ENCODE measurements at places on chromosomes 5 and 9. TPM values are rescaled to one million over a fixed set of nuclear protein-coding genes. Genes with fewer than 3 reads are reported as not detected.

DNA sequence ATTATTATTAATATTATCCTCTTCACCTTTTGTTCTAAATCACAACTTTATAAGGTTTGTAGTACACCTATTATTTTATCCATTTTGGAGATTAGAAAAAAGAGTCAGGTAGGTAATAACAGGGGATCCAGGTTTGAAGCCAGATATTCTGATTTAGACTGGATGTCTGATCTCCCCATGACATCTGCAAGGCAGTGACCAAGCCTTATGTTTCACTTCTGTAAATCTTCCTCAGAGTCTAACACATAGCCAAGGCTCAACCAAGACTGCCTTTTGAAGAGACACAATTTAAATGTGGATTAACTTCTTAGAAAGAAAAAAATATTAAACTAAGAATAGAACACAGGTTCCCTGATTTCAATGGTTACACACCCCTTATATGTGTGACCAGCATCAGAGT, 44.2 kb downstream of the CETN3 start:
- DNase-seq: no peak

GFI1B gene
- total RNA-seq: 0.52 TPM

PCDHA13 gene
- 2.3 TPM for total RNA-seq

TSLP gene
- 1.7 TPM for total RNA-seq

- DNase-seq: no peak
Measured at GRCh38 chr5:25570067-25570583, 925.3 kb upstream of the CDH10 start.

GRCh38 chr5:157744051-157745011, 819 bp downstream of the LSM11 start:
- peak; percentile 73 for DNase-seq

DNA sequence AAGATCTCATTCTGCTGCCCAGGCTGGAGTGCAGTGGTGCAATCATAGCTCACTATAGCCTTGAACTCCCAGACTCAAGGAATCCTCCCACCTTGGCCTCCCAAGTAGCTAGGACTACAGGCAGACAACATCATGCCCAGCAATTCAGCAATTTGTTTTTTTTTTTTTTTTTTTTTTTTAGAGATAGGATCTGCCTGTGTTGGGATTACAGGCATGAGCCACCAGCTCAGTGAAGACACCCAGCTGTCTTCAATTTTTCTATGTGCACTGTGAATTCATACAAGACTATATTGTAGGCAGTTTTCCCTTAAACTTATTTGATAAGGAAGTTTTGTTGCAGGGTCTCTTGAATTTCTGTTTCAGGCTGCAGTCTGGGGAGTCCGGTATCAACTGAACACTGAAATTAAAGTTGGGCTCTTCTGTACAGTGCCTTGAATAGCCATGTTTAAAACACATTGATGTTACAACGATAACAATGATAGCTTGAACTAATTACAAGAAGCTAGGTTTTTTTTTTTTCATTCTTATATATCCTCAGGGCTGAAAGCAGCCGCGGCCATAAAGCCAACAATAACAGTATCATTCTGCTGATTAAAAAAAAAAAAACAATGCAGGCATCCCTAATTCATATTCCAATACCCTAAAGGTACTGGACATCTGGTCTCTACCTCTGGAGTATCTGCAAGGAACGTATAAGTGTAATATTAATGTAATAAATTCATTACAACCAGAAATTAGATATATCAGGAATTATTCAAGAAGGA, 63.5 kb downstream of the MPDZ start:
- no peak for DNase-seq

Data from upper lobe of right lung (tissue), 1 donor.